Urinary bladder (tissue), 4 donors: ENCODE measurements at places on chromosomes 11 and 22. TPM values are rescaled to one million over a fixed set of nuclear protein-coding genes. Genes with fewer than 3 reads are reported as not detected.

GRCh38 chr11:36417154-36417553 is 92.9 kb downstream of the TRAF6 start:
- no peak for DNase-seq

HEPHL1 gene
- not detected for total RNA-seq

DNA sequence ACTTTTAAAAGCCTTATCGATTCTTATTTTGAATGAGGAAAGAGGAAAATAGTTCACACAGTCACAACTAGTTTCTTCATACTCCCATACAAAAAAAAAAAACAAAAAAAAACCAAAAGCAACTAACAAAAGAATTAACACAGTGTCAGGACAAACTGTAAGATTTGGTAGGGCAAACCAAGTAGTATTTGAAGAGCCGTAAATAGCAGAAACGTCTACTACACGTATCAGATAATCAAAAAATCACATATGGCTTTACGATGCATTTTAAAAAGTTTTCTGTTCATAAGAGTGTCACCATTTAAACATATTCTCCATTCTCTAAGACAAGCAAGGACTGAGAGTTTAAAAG is 2.3 kb downstream of the PICALM start:
- peak; percentile 8 for DNase-seq

IGF2 gene
- 362 TPM for total RNA-seq

CRYBA4 gene
- not detected for total RNA-seq

FERMT3 gene
- total RNA-seq = 7.8 TPM

- DNase-seq = no peak
These were observed 51.6 kb upstream of the APOA1 start for GRCh38 chr11:116888884-116889549.

GRCh38 chr11:17347676-17348075 is 3.9 kb upstream of the NCR3LG1 start:
- no peak for DNase-seq

GRCh38 chr11:121422675-121423074 is 29.4 kb upstream of the SORL1 start:
- DNase-seq = no peak

KLHDC7B gene
- total RNA-seq = 0.11 TPM

DNA sequence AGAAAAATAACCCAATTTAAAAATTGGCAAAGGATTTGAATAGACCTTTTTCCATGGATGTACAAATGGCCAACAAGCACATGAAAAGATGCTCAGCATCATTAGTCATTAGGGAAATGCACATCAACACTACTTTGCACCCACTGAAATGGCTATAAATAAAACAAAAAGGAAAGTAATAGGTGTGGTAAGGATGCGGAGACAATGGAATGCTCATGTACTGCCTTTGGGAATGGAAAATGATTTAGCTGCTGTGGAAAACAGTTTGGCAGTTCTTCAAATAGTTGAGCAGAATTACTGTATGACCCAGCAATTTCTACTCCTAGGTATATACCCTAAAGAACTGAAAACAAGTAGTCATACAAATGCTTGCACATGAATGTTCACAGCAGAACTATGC is 37.4 kb downstream of the LARGE2 start:
- DNase-seq = no peak

DNA sequence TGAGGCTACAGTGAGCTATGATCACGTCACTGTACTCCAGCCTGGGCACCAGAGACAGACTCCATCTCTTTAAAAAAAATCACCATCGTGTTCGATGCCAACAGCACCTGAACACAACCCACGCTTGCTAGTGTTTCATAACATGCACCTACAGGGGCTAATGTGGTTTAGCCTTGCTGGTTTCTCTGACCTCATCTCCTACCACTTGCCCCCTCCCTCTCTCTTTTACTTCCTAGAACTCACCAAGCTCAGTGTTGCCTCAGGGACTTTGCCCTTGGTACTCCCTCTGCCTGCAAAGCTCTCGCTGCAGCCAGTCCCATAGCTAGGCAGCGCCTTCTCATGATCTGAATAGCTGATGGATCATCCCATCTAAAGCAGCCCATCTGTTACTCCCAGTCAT is 99.8 kb downstream of the FBXO7 start:
- DNase-seq = no peak

GRCh38 chr22:49034836-49035817 is 792.5 kb downstream of the BRD1 start:
- DNase-seq = no peak

GRCh38 chr11:10590218-10590915 is 21.9 kb upstream of the LYVE1 start:
- peak; percentile 68 for DNase-seq

DNA sequence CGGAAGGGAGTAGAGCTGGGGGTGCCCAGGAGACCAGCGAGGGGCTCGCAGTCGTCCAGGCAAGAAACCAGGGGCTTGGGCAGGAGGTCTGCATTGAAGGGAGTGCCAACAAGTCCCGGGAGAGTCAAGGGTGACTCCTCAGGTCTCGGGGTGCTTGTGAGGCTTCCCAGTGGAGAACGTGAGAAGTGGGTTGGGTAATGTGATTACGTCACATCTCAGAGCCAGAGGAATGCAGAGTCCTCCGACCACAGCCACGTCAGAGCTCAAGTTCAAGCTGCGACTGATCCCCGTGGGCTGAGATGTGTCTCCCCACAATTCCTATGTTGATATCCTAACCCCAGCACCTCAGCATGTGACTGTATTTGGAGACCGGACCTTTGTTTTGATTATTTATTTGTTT is 89.7 kb upstream of the SHANK2 start:
- no peak for DNase-seq

DNA sequence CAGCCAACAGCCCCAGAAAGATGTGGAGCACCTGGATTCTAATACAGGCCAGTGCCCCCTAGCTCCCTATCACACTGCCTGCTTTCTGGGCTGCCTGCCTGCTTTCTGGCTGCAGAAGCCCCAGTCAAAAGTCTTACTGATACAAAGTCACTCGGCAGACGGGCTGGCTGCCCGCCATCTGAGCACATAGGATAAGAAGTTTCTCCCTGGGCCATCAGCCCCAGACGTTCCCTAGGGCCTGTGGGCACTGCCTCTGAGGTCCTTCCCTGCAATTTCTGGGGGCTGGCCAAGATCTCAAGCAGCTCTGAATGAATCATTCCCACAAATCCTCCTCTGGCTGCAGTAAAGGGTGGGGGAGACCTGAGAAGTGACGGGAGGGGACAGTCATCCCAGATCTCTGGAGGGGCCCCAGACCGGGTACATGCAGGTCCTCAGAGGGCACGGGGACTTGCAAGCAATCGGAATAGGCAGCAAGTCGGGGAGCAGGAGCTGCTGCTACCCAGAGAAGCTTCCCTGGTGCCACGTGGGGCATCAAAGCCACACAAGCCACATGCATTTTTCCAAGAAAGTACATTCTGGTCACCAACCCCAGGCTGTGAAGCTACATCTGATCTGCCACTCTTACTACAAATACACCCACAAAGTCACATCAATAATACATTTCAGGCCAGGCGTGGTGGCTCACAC is 4.7 kb downstream of the TPST2 start:
- no peak for DNase-seq

GRCh38 chr11:10478574-10479550 is 23.8 kb downstream of the AMPD3 start:
- DNase-seq = no peak

DNA sequence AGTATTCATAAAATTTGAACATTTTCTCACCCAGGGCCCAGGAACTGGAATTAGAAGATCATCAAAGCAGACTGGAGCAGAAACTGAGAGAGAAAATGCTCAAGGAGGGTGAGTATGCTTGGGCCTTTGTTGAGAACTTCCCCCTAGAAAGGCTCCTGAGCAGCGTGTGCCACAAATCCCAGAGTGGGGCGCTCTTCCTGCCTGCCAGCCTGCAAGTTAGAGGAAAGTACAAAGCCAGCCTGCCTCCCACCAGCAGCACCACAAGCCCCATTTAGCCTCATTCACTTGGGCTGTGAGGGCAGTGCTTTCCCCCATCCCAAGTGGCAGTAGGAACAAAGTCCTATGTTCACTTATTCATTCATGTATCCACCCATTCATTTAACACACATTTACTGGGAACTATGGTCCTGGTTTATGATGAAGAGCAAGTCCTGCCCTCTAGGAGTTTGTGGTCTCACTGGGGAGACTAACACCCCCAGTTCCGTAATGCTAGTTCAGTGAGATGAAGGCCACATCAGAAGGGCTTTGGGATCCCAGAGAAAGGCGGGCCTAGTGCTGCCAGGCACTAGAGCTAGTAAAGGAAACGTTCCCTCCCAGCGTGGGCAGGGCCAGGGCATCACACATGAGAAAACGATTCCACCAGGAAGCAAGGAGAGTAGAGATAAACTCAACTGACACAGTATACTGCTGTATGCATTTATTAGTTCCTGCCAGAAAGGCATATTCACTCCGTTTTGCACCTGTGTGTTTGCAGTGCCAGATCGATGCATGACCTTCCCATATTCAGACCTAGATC is 22.4 kb upstream of the PARVA start:
- no peak for DNase-seq

OR8A1 gene
- total RNA-seq = not detected

OR2AG1 gene
- not detected for total RNA-seq

SCGB1C1 gene
- total RNA-seq = not detected

DNA sequence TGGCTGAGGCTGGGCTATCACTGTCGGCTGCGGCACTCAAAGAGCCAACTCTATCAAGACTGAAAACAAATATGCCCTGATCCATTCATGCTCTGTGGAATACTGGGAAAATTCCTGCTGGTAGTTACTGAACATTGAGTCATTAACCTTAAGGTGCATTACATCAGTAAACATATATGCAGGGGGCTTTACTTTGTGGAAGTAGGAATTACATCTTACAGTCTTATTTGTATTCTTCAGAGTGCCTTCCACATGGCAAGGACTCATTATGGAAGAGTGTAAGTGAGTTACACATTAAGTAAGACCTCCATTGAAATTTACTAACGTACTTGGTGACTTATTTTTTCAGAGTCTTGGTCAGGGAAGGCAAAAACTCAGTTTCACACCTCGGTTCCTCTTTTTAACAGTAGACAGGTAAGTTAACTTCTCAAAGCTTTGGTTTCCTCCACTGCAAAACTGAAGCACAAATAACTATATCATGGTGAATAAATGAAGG is 4.5 kb downstream of the OR5B21 start:
- DNase-seq = no peak

FOLH1 gene
- total RNA-seq = 9.1 TPM

DNA sequence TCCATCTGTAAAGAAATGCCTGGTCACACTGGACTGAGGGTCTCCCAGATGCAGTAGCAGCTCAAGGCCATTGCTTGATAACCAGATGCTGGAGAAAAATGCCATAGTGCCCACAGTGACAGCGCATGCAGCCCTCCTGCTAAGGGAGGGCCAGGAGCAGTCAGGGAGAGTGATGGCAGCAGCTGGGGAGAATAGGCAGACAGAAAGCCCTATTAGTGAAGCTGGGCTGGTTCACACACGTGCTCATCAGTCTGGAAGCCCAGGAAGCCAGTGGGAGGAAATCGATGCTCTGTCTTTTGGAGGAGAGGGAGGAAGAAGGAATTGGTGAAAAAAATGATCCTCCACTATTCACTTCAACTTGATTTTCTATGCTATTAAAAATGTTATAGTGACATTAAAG is 82.9 kb downstream of the OSBP2 start:
- DNase-seq = no peak

HBE1 gene
- total RNA-seq = 3.0 TPM

GRCh38 chr22:45678961-45679912 is 7.6 kb downstream of the ATXN10 start:
- no peak for DNase-seq
